ENCODE measurements at places on chromosomes 7 and 10.

DNA sequence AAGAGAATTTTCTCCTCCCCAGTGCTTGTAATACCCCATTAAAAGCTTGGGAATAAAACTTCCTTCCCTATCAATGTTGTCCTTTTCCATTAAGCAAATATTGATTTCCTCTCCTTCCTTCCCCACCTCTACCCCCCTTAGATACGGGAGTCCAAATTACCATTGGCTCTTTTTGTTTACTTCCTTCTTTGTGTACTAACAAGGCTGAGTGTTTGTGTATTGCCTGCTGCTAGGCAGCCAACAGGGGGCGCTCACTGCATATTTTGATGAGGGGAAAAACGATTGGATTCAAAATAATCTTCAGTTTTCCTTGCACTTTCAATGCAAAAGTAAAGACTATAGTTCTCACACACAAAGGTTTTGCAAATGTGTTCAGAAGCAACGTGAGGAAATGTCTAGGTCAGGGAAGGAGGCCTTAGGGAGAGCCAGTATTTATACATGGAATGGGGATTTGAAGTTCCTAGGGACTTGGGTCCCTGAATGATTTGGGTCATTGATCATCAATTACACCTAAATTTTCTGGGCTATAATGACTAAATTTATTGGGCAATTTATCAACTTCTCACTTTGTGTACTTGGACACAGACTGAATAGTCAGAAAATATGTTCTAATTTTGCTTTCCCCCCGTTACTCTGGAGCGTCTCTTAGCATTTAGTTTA, 23.6 kb upstream of the VPS41 start:
- no peak for DNase-seq

- DNase-seq: no peak
Measured at GRCh38 chr7:92058040-92058439, 76.2 kb downstream of the CYP51A1 start.

DNA sequence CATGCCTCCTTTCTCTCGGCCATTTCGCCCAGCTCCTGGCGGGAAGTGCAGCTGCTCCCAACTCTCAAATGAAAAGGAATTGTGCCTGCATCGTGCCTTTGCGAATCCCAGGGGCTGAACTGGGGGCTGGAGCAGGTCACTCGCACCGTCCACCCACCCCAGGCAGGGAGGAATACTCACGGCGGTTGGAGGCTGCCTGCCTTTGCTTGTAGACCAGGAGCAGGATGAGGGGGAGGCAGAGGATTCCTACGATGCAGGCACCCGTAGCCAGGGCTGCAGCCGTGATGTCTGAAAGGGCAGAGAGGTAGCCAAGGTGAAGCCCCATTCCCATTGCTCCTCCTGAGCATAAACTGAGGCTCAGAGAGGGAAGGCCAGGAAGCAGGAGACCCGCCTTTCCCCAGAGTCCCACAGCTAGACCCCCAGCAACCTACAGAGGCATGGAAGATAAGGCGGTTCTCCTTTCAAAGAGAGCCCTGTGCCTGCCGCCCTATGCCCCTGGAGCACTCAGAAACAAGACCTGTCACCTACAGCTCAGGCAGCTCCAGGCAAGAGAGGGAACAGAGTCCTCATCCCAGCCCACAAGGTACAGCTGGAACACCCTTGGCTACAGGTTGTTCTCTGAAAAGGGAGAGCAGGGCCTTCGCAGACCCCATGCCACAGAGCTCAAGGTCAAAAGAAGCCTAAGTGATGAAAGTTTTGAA, 18.0 kb downstream of the VSIR start:
- no peak for DNase-seq

DNA sequence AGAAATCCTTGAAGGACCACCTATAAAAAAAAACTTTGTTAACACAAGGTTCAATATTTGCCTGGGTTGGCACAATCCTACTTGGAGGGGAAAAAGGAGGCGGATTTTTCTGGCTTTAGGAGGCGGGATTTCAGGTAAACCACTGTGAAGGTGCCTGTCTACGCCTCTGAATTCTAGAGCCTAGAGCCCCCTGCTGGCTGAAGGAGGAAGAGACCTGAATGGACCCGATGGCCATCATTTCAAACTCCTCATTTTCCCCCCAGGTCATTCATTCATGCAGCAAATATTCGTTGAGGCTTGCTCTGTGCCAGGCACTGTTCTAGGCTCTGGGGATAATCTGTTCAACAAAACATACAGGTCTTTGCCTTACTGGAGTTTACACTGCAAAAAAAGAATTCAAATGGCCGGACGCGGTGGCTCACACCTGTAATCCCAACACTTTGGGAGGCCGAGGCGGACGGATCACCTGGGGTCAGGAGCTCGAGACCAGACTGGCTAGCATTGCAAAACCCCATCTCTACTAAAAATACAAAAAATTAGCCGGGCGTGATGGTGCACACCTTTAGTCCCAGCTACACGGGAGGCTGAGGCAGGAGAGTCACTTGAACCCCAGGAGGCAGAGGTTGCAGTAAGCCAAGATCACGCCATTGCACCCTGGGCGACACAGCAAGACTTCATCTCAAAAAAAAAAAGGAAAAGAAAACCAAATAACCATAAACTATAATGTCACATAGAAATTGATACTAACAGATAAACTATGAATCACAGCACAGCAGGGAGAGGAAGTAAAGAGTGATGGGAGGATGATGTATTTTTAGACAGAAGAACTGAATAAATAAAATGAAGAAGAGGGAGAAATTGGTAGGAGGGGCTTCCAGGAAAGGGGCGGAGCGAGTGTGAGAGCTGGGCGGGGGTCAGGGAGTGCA, 90.1 kb upstream of the NFE2L3 start:
- DNase-seq: peak; percentile 57

- DNase-seq: no peak
Measured at GRCh38 chr7:129514683-129515082, 12.4 kb downstream of the SMKR1 start.

DNA sequence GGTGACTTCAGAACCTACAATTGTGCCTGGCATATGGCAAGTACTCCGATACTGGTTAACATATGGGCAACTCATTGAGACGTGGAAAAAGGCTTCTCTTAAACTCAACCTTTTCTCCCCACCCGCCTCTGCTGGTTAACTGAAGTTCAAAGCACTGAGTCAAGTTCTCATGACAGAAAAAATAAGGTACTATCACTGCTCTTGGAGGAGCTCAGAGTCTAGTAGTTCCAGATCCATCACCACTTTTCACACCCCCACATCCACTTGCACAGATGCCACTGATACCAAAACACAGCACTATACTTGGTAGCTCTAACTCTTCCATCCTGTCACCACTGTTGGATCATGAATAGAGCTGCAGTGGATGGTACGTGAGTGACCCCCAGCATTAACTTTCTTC, 36.2 kb downstream of the CCDC6 start:
- DNase-seq: no peak

GRCh38 chr7:22663357-22663718, 63.7 kb upstream of the IL6 start:
- no peak for DNase-seq

GRCh38 chr10:110348336-110348735, 43.6 kb upstream of the SMNDC1 start:
- DNase-seq: no peak

GRCh38 chr10:34249634-34250033, 565.5 kb downstream of the PARD3 start:
- DNase-seq: no peak

GRCh38 chr7:2807460-2807844, 36.7 kb downstream of the GNA12 start:
- DNase-seq: no peak

DNA sequence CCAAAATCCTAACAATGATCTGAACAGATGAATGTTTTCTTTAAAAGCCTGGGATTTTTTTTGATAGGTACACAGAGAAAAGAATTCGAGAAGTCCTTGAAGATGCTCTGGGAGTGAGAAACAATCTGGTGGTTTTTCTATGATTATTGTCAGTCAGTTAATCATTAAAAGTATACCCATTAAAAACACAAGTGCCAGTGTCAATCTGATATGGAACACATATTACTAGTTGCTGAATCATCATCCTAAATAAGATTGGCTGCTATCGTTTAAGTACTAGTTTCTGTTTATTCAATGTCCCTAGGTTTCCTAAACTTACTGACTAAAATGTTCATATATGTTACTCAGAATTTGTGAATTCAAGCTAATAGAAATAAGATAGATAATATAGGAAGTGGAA, 16.1 kb downstream of the COL28A1 start:
- DNase-seq: no peak

DNA sequence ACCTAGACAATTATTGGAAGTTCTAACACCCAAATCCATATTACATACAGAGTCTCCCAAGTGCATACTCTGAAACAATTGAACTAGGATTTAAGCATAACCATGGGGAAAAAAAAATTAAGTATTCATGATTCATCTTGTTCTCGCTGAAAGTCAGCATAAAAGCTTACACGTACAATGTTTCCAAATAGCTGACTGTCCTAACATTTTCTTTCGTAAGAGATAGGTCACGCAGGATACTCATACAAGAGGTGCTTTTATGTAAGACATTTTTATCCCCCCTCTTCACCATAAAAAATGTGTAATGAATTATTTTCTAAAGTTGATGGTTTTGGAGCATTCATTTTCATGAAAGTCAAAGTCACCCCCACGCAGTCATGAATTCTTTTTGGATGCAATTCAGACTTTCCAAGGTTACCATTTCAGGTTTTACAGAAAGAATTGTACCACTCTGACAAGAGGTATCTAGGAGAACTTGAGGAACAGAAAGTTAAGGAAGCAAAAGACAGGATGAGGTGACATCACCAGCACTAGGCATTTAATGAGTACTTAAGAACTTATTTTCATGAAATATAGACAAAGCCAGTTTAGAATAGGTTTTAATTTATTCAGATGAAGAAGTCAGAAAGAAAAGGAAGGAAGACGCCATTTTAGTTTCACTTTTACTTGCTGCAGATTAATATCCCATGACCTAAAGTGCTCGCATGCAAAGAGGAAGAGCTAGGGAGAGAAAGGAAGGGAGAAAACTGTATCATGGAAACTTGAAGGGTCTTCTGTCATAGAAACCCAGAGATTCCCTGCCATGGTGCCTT, 55.8 kb downstream of the TMEM26 start:
- no peak for DNase-seq

GRCh38 chr10:74925708-74926107, 99.3 kb downstream of the KAT6B start:
- no peak for DNase-seq
